ENCODE measurements at places on chromosomes 11 and 22.
A peak's percentile ranks its signal among the peaks of the same experiment; 100 is the strongest.

DNA sequence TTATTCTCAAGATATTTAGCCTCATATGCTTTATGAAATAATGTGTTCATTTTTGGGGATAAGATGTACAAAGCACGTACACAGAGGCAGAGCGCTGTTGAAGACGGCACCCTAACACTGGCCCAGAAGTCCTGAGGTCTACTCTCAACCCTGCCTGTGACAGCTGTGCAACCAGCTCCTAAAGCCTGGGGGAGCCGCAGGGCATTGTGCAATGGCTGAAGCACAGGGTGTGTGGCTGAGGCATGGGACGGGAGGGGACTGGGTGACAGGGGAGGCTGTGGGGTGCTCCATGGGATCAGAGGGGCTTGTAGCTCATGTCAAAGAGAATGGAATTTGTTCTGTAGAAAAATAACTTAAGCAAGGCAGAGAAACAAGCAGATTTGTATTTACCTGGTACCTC, 27.7 kb downstream of the FAM227A start:
- no peak for DNase-seq

DNA sequence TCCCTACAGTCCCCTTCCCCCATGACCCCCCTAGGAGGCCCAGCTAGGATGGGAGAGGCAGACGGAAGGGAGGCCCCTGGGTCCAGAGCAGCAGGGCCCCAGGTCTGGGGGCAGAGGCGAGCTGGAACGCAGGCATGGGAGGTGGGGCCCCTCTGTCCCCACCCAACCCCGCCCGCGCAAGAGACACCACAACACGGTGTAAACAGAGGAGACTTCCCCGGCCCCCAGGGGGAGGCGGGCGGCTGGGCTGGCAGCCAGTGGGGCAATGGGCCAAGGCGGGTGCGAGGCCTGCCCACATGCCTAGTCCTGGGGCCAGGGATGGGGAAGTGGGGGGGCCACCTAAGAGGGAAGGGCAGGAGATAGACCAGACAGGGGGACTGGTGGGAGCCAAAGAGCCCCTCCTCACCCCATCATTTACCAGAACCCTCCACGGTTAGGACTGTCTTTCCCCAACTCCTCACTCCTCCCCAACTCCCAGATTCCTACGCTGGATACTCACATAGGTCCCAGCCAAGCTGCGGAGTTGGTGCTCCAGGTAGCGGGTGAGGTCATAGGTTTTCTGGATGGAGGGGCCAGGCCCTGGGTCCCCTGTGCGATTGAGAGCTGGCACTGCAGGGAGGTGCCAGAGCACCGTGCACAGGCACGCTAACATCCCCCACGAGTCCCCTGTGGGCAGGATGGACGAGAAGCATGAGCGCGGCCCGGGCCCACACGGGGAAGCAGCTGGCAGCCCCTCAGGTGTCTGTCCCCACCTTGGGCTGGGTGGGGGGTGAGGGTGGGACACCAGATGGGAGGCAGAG, 6.2 kb downstream of the CLCF1 start:
- DNase-seq, result no peak

DNA sequence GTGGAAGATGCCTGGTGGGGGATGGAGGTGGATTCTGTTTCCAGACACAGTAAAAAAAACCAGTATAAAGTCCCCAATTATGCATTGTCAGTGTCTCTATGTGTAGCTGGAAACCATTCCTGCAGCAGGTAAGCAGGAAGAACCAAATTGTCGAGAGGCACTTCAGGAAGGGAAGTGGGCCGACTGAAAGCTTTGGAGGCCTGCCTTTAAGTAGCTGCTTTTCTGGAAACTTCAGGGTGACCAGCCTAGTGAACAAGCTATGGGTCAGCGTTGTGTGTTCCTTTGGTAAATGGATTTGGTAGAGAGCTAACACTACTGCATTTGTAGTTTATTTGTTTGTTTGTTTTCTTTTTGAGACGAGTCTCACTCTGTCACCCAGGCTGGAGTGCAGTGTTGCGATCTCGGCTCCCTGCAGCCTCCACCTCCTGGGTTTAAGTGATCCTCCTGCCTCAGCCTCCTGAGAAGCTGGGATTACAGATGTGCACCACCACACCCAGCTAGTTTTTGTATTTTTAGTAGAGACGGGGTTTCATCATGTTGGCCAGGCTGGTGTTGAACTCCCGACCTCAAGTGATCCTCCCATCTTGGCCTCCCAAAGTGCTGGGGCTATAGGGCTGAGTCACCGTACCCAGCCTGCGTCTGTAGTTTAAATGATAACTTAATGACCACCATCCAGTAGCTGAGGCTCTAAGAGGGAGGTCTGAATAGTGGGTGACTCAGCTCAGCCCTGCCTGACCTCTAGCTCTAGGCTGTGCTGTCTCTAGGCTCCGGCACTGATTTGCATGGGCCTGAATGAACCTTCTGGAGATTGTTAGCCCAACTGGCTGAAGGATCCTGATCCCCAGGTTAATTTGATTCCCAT, 12.8 kb downstream of the PTPRJ start:
- DNase-seq, result peak; percentile 93

DNA sequence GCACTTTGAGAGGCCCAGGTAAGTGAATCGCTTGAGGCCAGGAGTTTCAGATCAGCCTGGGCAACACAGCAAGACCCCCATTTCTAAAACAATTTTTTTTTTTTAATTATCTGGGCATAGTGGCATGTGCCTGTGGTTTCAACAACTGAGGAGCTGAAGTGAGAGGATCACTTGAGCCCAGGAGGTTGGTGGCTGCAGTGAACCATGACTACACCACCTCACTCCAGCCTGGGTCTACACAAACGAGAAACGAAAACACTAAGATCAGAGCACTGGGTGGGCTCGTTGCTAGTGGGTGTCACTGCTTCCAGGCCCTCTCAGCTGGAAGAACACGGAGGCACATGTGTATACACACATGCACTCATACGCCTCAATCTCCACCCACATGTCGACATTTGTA, 4.1 kb upstream of the MOB2 start:
- no peak for DNase-seq

DNA sequence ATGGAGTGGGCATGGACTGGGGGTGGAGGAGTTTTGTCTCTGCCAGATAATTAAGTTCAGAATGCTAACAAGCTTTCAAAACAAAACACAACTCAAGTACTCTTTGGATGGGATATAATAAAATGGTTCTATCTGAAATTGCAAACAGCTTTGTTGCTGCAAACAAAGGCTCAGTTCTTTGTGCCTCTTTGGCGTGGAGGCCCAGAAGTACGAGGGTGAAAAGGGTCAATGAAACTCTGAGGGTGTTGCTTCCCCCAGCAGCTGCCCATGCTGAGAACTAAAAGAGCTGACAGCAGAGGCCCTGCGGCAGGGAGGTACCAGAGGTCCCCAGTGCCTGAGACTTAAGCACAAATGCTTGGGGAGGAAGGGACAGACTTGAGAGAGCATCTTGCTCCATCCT, 26.5 kb upstream of the IGSF22 start:
- no peak for DNase-seq

DNA sequence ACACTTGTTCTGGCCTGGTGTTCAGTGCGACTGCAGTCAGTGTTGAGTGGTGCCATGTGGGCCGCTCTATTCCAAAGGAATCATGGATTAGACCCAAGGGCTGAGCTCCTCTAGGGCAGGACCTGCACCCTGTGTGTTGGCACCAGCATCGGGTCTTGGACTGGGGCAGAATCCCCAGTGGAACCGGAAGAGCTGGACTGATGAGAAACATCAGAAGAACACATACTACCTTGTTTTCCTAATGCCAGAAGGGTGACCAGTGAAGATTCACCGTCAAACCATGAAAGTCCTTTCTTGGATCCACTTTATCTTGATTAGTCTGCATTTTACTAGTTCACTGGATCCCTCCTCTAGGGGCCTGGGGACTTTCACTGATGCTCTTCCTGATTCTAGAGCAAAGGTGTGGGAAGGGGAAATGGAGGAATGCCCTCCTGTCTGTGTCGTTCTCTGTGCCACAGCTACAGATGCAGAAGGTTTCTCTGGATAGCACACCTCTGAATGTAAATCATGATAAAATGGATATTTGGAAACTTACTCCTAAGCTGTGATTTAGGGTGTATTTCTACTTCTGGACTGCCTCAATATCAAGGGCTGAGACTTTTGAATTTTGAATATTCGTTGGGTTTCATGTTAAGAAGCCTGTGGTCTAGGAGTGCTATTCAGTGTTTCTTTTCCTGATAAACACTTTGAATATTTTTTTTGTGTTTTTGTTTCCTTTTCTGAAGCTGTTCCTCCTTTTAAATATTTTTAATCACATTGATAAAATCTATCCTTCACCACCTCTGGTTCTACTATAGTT, 11.0 kb upstream of the GLB1L3 start:
- DNase-seq, result no peak

GRCh38 chr22:45969801-45970470, 7.0 kb downstream of the WNT7B start:
- DNase-seq, result no peak

- no peak for DNase-seq
Observed at GRCh38 chr22:34972191-34972897, 93.6 kb upstream of the ISX start.

DNA sequence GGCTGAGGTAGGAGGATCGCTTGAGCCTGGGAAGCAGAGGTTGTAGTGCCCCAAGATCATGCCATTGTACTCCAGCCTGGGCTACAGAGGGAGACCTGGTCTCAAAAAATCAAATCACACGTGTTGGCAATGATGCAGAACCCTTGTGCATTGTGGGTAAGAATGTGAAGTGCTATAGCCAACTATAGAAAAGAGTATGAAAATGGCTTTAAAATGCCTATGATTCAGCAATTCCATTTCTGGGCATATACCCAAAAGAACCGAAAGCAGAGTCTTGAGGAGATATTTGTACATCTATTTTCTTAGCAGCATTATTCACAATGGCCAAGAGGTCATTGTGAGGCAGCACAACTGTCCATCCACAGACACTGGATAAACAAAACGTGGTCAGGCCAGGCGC, 2.6 kb upstream of the FADS3 start:
- peak; percentile 94 for DNase-seq

DNA sequence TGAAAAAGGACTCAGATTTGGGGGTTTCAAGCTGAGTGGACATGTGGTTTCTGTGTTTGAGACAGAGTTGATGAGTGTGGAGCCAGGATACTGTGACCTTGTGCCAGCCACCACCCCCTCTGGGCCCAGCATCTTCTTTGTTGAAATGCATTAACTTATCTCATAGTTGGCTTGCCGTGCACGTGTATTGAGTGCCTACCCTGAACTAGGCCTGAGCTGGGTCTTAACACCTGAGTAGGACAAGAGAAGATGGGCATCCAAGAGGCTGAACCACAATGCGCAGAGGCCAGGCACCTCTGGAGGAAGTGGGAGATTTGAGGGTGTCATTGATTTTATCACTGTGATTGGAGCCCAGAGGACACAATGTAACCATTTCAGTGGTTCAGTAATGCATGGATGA, 117.6 kb upstream of the CRYBB3 start:
- DNase-seq, result no peak

GRCh38 chr22:41920271-41920976, 5.5 kb upstream of the SHISA8 start:
- no peak for DNase-seq

DNA sequence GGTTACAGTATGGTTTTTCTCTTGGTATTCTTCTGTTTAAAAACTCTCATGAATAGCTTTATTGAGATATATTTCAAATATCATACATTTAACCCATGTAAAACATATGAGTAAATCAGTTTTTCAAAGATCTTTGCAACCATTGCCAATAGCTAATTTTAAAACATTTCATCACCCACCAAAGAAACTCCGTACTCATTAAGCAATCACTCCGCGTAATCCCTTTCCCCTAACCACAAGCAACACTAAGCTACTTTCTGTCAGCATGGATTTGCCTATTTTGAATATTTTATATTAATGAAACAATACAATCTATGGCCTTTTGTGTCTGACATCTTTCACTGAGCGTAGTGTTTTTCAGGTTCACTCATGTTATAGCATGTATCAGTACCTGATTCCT, 697.9 kb upstream of the ANO5 start:
- DNase-seq, result no peak

DNA sequence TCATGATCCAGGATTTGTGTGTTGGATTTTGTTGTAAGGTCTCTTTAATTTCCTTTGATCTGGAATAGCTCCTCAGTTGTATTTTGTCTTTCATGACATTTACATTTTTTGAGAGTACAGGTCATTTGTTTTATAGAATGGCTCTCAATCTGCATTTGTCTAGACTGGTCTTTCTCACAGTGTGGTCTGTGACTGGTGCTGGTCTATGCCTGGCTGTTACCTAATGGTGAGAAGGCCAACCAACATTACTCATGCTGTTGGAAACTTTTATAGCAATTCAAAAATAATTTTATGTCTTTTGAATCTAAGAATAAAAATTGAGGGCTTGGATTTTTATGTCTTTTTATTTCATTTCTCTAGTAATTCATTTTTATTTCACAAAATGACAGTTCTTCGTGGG, 3.9 kb upstream of the NCR3LG1 start:
- DNase-seq, result peak; percentile 16

DNA sequence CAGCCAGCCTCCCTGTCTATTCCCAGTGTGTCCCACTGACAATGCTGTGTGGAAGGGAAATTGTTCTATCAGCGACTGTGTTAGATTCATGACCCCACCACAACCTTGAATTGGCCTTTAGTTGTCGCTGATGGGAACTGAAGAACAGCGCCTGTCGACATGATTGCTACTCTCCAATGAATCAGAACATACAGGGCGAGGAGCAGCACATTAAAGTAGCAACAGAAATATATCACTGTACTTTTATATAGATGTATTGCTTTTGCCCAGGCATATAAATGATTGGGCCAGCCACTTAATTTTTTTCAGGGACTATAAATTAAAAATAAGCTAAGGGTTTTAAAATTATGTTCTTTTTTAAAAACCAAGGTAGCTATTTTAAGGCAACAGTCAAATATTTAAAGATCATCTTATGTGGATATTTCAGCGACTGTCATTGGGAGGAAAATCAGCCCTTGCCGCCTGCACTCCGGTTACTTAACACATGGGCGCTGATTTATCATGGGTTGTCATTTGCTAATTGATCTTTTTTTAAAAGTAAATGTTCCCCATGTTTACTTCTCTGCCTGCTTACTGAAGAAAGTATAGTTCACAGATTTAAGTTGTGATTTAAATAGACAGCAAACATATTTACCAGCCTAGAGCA, 42.1 kb downstream of the ARL14EP start:
- DNase-seq, result no peak

- DNase-seq, result no peak
Observed at GRCh38 chr11:64887757-64888405, 9.5 kb upstream of the EHD1 start.

Data from iris pigment epithelial cell (primary cell).